ENCODE measurements at places on chromosomes 1 and 21. TPM values are rescaled to one million over a fixed set of nuclear protein-coding genes. Genes with fewer than 3 reads are reported as not detected.

ARTN gene
- not detected for total RNA-seq

REG4 gene
- not detected for total RNA-seq

ZNF670 gene
- total RNA-seq: 4.0 TPM

ANGPTL1 gene
- not detected for total RNA-seq

STUM gene
- total RNA-seq: 0.35 TPM

FAM72A gene
- 3.9 TPM for total RNA-seq

OR2L8 gene
- not detected for total RNA-seq

HAPLN2 gene
- not detected for total RNA-seq

PPM1J gene
- total RNA-seq: 2.2 TPM

PTGS2 gene
- 2.1 TPM for total RNA-seq

GRIK3 gene
- not detected for total RNA-seq

BMP8B gene
- total RNA-seq: not detected

AMY2A gene
- total RNA-seq: not detected

PKLR gene
- not detected for total RNA-seq

RXFP4 gene
- not detected for total RNA-seq

CA14 gene
- not detected for total RNA-seq

RSPH1 gene
- not detected for total RNA-seq
